ENCODE measurements at places on chromosomes 11 and 22.

- no peak for DNase-seq
Observed at GRCh38 chr11:21321530-21321929, 652.1 kb downstream of the NELL1 start.

- no peak for DNase-seq
Observed at GRCh38 chr22:46851941-46852340, 89.5 kb downstream of the TBC1D22A start.

DNA sequence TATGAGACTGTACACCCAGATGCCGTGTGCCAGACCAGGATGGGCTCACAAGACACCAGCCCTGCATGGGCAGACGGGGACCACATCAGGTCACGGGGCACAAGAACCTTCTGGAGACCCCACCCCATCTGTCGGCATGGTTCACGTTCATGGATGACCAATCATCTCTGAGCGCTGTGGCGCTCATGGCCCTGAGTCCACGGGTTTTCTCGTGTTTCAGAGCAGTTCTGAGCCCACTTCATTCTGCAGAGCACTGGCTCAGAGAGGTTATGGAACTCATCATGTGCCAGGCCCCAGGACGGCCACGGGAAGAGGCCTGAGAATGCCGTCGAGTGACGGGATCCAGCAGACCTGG lies 63.0 kb upstream of the PPARA start:
- no peak for DNase-seq

DNA sequence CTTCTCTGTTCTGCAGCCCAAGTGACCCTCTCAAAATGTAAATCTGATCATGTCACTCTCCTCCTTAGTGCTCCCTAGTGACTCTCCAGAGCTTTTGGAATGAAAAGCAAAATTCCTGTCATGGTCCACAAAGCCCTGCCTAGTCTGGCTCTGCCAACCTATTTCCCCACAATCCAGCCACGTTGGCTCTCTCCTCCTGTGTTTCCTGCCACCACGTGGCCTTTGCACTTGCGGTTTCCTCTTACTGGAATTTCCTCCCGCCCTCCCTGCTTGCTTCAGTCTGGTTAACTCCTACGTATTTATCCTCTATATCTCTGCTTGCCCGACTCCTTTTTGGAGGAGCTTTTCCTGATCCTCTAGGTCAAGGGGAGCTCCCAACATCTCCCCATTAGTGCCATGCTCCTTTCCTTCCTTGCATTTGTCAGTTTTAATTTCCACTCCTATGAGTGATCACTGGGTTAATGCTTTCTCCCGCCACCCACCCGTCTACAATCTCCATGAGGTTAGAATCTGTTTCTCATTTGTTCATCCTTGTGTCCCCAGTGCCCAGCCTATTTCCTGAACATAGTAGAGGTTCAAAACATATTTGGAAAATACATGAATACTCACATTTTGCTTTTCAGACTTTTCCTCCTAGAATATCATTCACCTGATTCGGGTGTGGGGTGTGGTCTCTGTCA lies 11.5 kb downstream of the NNMT start:
- peak; percentile 93 for DNase-seq

DNA sequence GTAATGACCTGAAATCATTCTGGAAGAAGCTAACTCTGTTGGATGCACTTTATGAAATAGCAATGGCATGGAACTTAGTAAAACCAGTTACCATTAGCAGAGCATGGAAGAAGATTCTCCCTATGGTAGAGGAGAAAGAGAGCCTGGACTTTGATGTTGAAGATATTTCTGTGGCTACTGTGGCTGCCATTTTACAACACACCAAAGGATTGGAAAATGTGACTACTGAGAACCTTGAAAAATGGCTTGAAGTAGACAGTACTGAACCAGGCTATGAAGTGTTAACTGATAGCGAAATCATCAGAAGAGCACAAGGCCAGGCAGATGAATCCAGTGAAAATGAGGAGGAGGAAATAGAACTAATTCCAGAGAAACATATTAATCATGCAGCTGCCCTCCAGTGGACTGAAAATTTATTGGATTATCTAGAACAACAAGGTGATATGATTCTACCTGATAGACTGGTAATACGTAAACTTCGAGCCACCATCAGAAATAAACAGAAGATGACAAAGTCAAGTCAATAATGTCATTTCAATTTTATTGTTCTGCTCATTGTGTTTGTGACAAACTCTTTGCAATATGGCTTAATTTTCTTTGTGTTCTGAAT lies 2.0 kb downstream of the JRKL start:
- peak; percentile 18 for DNase-seq

DNA sequence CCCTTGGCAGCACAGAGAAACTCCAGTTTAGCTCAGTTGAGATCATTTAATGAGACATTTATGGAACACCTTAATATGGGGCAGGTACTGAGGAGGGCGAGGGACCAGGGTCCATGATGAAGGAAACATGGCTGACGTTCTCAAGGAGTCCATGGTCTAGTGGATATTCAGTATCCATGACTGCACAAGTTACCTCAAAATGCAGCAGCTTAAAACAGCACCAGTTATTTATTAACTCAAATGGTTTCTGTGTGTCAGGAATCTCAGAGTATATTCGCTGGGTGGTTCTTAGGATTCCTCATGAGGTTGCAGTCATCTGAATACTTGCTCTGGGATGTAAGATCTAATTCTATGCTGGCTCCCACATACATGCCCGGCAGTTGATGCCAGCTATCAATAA lies 346.8 kb downstream of the LARGE1 start:
- no peak for DNase-seq
